HT1080 (cell line): ENCODE measurements at places on chromosomes 3 and 15.
A peak's percentile ranks its signal among the peaks of the same experiment; 100 is the strongest.

DNA sequence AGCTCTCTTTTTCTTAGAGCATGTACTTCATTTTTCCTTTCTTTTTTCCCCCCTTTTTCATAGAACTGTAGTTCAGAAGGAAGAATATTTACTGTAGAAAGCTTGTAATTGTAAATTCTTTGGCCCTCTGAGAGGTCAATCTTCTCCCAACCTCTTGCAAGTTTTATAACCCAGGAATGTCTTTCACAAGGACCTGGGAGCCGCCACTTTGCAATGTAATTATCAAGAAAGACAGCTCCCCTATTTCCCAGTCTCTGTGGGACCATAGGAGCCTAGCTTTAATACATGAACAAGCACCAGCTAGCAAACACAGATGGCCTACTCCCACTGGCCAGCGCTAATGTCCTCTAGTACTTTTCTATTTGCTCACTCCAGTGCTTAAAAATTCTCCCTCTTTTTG is 51.4 kb downstream of the NFKBIZ start:
- no peak for DNase-seq

DNA sequence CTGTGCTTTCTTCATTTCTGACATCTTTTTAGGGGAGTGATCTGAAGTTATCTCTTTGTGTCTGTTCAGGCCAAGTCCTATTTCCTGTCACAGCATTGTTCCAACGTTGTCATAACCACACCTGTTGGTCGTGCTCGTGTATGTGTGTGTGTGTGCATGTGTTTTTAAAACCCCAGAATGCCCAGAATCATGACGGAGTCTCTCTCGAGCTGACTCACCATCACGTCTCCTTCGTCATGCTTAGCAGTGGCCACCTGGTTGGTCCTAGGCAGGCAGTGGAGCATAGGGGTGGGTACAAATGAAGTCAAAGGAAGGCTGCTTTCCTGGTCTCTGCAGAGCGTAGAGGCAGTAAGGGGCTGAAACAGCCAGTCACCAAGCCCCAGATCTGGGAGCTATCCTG is 126.8 kb upstream of the ABHD17C start:
- DNase-seq: peak; percentile 59

- no peak for DNase-seq
These were observed 70.1 kb downstream of the AP4E1 start for GRCh38 chr15:50978580-50978979.

GRCh38 chr3:181210275-181210674 is 220.7 kb upstream of the DNAJC19 start:
- no peak for DNase-seq

DNA sequence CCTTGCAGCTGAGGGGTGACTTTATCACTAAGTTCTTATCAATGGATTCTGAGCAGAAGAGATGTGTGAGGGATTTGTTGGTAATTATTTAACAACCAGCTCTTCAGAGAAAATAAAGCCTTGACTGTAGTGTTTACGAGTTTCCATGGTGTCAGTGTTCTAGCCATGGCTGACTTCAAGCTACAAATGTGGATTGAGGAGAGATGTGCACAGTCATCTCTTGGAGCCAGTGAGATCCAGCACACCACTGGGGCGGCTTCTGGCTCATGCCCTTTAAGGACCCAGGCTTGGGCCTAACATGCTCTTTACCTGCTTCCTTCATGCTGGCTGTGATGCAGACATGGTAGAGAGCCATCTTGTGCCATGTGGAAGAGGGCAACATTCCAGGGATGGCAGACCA is 145.6 kb upstream of the MRPS22 start:
- DNase-seq: no peak

DNA sequence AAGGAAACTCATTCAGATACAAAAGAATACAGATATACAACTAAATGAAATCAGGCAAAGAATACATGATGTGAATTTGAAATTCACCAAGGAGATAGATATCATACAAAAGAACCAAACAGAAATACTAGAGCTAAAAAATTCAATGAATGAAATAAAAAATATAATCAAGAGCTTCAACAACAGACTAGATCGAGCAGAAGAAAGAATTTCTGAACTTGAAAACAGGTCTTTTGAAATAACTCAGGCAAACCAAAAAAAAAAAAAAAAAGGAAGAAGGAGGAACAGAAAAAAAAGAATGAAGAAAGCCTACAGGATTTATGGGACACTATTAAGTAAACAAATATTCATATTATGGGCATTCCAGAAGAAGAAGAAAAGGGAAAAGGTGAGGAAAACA is 137.8 kb downstream of the DMXL2 start:
- no peak for DNase-seq

GRCh38 chr15:29952225-29952624 is 130.0 kb upstream of the TJP1 start:
- no peak for DNase-seq

- peak; percentile 15 for DNase-seq
These were observed 39.7 kb upstream of the GADL1 start for GRCh38 chr3:30934208-30934550.

DNA sequence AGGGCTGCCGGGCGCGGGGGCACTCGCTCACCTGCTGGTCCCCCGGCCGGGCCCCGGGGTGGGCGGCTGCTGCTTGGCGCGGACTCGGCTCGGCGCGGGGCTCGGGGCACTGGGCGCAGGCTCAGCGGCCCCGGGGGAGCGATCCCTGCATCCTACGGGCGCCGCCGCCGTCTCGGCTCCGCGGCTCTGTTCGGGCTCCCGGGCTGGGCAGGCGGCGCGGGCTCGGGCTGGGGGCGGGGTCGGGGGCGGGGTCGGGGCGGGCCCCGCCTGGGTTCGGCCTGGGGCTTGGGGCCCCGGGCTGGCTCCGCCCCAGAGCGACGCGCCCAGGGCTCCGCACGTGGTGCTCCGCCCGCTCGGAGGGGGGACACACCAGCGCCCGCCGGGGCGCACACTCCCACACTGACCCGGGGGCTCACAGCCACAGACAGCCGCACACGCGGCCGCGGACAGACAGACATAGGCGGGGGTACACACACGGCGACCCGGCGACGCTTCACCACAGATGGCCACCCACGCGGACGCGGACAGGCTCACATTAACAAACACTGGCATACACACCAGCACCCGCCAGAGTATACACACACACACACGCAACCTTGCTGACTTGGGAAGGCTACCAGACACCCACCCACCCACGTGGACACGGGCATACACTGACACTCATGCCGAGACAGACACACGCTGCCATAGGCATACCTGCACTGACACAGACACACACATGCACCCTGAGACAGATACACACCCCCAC is at the start of gene SCN5A:
TSS of gene SCN5A (minus strand) at position 188 of the 748 bp plus-strand sequence. CDS start 16,380 bp downstream, outside the sequence.
- DNase-seq: peak; percentile 39

DNA sequence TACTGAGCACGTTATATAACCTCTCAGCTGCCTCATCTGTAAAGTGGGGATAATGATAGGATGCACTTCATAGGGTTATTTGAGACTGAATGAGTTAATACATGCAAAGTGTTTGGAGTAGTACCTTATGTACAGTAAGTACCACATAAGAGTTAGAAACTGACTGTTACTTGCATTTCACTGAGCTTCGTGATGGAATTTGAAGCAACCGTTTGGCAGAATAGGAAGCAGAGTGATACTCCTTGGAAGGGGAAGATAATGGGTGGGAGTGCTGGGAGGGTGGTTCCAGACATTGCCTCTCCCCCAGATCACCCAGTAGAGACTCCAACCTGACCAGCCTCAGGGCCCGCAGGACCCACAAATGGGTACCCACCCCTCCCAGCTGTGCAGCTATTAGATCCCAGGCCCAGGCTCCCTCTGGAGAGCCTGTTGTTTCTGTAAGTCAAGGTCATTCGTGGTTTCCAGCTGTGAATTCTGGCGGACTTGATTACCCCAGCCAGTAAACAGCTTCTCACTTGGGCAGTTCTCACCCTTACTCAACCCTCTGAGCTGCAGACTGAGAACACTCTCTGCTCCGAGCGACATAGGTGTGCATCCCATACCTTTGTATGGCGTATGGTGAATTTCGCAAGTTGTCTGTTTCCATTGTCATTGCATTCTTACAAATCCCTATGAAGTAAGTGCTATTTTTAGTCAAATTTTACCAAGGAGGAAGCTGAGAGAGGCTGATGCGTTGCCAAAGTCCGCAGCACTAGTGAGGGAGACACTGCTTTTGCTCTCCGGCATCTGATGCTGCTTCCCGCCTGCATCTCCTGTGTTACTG is 11.1 kb downstream of the ALPK3 start:
- no peak for DNase-seq

DNA sequence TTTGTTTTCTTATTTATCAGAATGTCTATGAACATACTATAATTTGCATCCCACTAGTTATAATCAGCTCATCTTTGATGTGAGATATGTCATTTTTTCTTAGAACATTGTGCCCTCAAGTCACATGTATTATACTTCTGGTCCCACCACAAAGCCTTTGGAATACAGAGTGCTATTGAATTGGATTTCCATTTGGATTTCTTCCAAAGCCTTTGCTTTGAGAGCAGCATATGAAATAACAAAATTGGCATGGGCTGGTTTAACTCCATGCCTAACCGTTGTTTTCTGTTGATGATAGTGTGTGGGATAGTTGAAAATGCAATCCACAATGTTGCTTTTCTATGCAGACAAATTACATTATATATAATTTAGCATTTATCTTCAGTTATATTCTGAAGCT is 284.5 kb upstream of the PLSCR5 start:
- DNase-seq: no peak

DNA sequence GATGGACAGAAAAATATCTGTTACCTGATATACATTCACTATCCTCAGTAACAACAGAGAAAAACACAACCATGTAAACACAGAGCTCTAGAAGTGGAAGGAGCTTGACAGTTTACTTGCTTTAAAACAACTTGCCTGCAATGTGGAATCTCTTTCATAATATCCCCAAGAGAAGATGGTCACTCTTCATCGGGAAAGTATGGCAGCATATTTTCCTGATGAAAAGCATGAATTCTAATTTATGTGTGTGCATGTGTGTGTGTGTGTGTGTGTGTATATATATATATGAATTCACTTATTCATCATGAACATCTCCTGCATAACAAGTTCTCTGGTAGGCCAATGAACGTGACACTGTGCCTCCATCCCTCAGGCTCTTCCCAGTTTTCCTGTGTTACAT is 81.2 kb downstream of the EFL1 start:
- no peak for DNase-seq
